ENCODE measurements at places on chromosomes 16 and 17.

DNA sequence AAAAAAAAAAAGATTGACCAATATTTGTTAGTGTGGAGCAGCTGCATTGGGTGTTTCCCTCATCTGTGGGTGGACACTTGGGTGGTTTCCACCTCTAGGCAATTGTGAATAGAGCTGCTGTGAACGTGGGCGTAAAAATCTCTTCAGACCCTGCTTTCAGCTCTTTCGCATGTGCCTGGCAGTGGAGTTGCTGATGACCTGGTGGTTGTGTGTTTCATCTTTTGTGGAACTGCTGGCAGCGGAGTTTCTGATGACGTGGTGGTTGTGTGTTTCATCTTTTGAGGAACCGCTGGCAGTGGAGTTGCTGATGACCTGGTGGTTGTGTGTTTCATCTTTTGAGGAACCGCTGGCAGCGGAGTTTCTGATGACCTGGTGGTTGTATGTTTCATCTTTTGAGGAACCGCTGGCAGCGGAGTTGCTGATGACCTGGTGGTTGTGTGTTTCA lies 21.4 kb downstream of the ZC3H18 start:
- no peak for DNase-seq

- no peak for DNase-seq
Observed at GRCh38 chr17:74639704-74640151, 16.2 kb upstream of the CD300E start.

- DNase-seq = no peak
Observed at GRCh38 chr17:9509236-9509816, 66.3 kb downstream of the STX8 start.

- DNase-seq = no peak
Observed at GRCh38 chr17:4599505-4600281, 15.4 kb downstream of the SMTNL2 start.

GRCh38 chr17:78781104-78781892 lies 775 bp downstream of the CYTH1 start:
- DNase-seq = peak; percentile 48

- DNase-seq = no peak
Observed at GRCh38 chr16:86681031-86681756, 102.8 kb downstream of the FOXL1 start.

DNA sequence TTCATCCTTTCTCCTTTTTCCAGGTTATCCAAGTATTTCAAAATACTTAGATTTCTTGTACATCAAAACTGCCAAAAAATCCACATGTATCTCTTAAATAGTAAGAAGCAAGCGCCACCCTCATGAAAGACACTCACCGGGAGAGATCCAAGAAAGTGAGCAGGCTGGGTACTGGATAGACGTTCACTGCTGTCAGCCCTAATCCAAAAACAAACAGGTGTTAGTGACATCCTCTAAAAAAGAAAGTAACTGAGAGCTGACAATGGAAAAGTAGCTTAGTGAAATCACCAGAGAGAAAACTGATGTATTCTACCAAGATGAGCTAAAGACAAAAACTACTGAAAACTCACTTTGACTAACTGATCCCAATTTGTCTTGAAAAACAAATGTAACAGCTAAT lies 46.1 kb downstream of the MARVELD3 start:
- DNase-seq = no peak

GRCh38 chr16:80120899-80121521 lies 419.8 kb upstream of the DYNLRB2 start:
- DNase-seq = no peak

GRCh38 chr17:79000396-79001189 lies 9.0 kb downstream of the CANT1 start:
- no peak for DNase-seq

DNA sequence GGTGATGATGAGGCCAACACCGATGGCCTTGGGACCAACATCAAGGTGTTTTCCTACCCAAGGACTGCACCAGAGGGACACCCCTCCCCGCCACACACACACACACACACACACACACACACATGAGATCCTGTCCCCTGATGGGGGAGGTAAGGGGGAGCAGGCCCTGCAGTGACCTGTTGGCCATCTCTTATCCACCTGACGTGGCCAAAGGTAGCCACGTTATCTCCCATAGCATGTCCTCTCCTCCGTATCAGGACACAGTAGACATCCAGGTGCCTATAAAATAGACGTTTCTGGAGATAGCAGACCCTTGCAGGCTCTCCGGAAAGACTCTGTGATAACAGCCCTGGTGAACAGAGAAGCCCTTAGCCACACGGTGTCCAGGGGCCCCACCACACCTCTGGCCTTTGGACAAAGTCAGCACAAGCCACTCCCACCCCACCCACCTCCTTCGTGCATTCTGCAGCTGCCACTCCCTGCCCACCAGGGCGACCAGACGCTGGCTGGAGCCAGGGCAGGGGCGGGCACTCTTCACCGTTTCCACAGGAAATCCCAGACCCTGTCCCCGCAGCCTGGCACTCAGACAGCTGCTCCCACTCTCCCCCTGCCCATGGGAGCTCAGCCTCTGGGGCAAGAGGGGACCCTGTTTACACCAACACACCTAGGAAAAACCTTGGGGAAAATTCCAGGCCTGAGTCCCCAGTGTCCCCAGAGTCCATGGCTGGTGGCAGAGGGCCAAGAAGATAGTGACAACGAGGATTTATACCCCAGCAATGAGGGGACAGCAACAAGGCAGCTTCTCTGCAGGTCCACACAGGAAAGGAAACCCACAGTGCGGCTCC lies 15.4 kb upstream of the ENPP7 start:
- no peak for DNase-seq

DNA sequence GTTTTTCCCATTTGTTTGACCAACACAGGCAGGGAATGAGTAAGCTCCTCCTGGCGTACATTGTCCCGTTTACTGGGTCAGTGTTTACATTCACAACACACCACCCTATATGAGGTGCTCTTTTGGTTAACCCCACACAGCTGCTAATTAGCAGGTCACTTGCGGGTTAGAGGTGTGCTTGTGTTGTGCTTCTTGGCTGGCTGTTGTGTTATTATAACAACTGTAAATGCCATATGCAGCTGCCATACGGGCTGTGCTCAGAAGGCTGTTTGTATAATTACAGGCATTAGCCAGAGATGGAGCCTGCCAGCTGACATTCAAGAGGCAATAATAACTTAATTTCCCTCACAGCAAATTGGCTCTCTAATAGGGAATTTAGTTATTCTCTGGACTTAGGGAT lies 205.1 kb upstream of the ELAC2 start:
- DNase-seq = no peak
